ENCODE measurements at places on chromosomes 5 and 9.

DNA sequence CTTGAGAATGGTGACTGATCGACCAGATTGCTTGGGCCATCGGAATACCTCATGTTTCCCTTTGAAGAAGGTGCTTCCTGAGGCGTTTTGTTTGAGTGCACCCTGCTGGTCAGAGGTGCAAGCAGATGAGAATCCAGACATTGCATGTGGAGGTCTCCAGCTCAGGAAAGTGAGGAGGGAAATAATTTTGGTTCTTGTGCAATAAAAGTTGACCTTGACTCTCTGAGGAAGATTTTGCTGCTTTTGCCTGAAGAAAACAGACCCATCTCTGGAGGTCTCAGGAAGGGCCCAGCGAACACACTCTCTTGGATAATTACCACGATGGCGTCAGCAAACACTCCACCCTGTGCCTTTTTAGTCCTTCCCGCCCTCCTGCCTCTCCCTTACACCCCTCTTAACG lies 69.7 kb downstream of the GRAMD2B start:
- no peak for DNase-seq

GRCh38 chr9:33517373-33517772 lies 6.7 kb upstream of the ANKRD18B start:
- DNase-seq: no peak

- peak; percentile 44 for DNase-seq
Measured at GRCh38 chr5:175797521-175798038, 73.8 kb upstream of the CPLX2 start.

GRCh38 chr9:26125693-26126092 lies 447.4 kb upstream of the TUSC1 start:
- no peak for DNase-seq

GRCh38 chr9:8329561-8330283 lies 530.1 kb upstream of the DMAC1 start:
- DNase-seq: no peak

DNA sequence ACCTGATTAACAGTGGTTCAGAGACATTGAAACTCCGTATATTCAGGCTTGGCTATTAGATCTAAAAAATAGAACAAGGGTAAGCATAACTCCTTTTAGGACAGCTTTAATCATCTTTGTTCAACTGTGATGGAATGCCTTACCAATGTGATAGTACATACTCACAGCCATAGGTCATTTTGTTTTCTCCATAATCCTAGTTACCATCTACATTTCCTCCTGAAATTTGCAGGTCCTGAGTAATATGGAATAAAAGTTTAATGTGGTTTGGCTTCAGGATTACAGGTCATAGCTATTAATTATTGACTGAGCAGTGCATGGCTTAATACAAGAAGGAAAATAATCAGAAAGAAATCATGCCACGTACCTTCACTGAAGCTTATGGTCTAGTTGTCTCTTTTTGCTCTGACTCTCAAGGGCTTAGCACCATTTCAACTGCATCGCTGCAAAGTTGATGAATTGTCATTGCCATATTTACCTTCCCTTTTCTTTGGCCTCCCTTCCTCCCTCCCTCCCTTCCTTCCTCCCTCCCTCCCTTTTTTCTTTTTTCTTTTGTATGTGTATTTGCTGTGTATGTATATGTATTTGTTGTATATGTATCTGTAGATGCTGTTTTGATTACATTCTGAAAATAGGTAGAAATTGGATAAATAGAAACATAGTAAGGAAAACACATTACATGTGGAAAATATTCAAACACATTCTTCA lies 250.9 kb upstream of the ZNF608 start:
- DNase-seq: no peak

- peak; percentile 78 for DNase-seq
Measured at GRCh38 chr5:50968356-50969149, 302.1 kb downstream of the PARP8 start.
